NCI-H1436 treated with DMSO at 0.1 percent for 48 hours (cell line): ENCODE measurements at places on chromosomes 3 and 15.

GRCh38 chr3:143092191-143092590 is 27.4 kb upstream of the CHST2 start:
- no peak for DNase-seq

- DNase-seq: no peak
Observed at GRCh38 chr3:143826296-143826695, 22.0 kb downstream of the SLC9A9 start.

GRCh38 chr3:7875925-7876324 is 625.7 kb upstream of the LMCD1 start:
- no peak for DNase-seq

- DNase-seq: no peak
Observed at GRCh38 chr15:54150255-54150654, 172.0 kb downstream of the UNC13C start.

DNA sequence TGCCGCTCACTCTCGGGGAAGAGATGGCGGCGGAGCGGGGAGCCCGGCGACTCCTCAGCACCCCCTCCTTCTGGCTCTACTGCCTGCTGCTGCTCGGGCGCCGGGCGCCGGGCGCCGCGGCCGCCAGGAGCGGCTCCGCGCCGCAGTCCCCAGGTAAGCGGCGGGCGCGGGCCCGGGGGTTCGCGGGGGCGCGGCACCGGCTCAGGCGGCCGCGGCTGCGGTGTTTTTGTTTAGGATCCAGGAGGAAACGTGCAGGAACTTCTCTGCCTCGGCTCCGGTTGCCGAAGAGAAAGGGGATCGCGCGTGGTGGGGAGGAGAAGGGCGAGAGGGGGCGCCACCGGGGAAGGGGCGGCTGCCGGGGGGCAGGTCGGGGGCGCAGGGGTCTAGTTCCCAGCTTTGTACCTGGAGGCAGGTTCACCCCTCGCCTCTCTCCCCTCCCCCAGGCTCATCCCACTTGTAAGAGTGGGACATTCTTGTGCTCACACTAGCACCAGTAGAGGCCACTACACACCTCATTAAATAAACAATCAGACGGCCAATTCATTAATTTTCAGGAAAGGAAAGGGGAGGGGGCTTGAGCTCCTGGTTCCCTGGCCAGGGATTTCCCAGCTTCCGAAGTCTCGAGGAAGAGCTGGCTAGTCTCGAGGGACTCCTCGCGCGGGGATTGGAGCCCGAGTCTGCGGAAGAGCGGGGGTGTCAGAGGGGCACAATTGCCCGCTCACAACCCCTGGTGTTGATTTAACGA is 562 bp downstream of the NEO1 start:
- peak; percentile 33 for DNase-seq

GRCh38 chr15:56454836-56455235 is 10.1 kb downstream of the MNS1 start:
- DNase-seq: no peak

DNA sequence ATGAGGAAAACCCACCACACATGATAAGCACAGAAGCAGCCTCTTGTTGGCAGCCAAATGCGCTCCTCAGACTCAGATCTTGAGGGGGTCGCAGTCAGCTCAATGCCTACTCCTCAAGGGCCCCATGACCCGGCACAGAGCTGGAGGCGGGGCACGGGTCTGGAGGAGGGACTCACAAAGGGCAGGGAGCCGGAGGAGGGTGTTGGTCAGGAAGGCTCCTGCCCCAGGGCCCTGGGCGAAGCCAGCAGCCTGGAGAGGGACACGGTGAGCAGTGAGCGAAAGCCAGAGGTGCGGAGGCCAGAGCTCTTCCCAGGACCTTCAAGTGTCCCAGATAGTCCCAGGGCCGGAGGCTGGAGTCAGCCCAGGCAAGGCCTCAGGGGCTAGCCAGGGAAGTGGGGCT is 9.8 kb downstream of the CACNA2D2 start:
- DNase-seq: no peak

GRCh38 chr3:88150371-88150770 is 612 bp downstream of the C3orf38 start:
- DNase-seq: no peak

GRCh38 chr3:59783468-59783988 is 733.7 kb upstream of the CFAP20DC start:
- DNase-seq: no peak

DNA sequence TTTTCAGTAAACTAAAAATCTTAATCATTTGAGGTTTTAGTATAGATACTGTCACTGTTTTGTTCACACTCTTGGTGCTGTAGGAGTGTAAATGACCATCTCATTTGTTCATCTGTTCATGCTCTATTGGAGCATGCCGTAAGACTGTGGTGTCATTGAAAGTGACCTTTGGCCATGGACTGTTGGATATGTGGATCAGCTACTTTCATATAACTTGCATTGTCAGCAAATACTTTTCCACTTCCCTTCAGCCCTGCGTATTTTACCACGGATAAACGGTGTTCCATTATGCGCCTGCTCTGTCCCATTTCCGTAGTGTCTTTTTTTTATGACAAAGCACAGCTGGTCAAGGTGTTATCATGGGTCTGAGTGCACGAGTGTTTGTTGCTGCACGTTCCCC is 32.6 kb upstream of the SENP5 start:
- DNase-seq: no peak

- no peak for DNase-seq
Observed at GRCh38 chr15:66132251-66132816, 121.2 kb downstream of the MEGF11 start.

GRCh38 chr15:39918688-39919385 is 1.2 kb downstream of the GPR176 start:
- no peak for DNase-seq

- DNase-seq: no peak
Observed at GRCh38 chr3:4575381-4575780, 82.2 kb downstream of the ITPR1 start.

- no peak for DNase-seq
Observed at GRCh38 chr3:178802259-178802658, 266.0 kb downstream of the KCNMB2 start.

DNA sequence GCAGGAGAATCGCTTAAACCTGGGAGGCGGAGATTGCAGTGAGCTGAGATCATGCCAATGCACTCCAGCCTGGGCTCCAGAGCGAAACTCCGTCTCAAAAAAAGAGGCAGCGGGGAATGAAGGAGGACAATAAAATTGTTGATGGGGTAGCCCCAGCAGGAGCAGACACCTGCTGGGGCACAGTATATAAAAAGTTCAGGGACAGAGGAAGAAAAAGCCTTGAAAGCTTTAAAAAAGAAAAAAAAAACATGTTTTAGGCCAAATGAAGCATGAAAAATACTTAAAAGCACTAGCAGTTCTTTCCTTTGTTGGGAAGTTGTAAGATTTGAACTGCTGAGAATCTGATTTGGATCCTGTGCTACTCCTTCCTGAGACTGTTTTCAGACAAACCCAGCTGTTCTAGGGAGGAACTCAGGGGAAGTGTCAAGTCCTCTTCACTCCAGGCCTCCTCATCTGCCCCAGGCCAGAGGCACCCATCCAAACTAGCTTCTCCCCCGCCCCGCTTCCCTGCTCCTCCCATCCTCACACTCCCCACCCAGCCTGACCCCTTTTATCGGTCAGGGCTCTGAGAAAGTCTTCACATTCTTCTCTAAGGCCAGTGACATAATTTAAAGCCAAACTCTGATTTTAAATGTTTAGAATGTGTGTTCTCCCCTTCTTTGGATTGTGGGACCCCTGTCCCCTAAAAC is 4.9 kb downstream of the IL17RD start:
- DNase-seq: no peak

DNA sequence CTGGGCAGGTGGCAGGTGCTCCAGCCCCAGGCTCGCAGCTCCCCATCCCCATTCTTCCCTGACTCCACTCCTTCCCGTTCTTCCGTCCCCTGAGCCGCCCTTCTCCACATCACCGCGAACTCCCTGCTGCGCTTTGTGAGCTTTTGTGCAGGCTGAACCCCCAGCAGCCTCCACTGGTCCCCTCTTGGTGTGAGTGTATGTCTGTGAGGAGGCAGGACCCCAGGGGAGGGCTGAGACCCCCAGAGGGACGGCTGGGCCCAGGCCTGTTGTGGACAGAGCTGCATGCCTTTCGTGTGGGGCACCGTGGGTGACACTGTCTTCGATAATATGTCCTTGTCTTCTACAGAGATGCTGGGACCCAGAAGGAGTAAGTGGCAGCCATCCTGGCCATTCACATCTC is 7.3 kb upstream of the ITIH3 start:
- DNase-seq: no peak

DNA sequence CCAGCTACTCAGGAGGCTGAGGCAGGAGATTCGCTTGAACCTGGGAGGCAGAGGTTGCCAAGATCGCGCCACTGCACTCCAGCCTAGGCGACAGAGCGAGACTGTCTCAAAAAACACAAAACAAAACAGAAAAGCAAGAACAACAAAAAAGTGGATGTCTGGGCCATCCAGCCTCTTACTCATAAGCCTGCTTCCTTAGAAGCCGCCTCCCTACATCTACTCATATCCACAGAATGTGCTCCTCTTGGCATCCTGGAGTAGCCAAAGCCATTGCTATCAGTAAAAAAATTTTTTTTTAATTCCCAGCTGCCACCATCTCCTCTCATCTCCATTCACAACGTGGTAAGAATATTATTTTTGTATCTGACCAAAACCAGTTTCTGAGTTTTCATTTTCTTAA is 10.8 kb downstream of the ZSCAN2 start:
- no peak for DNase-seq

DNA sequence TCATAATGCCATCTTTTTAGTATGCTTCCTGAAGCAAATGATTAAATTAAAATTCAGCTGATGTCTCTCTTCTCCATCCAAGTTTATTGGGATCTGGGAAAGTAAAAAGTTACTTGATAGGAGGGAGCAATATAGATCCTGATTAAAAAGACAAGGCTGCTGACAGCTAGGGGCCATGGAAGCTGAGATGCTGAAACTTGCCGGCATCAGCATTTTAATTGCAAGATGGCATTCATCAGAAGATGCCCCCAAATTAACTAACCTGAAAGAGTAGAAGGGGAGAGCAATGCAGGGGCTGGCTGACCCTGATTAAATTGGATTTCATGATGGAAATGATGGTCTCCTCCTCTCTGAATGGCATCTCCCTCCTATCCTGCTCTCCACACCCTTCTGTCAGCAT is 31.1 kb downstream of the CPNE4 start:
- no peak for DNase-seq

GRCh38 chr3:100073049-100073713 is 41.1 kb downstream of the FILIP1L start:
- no peak for DNase-seq

DNA sequence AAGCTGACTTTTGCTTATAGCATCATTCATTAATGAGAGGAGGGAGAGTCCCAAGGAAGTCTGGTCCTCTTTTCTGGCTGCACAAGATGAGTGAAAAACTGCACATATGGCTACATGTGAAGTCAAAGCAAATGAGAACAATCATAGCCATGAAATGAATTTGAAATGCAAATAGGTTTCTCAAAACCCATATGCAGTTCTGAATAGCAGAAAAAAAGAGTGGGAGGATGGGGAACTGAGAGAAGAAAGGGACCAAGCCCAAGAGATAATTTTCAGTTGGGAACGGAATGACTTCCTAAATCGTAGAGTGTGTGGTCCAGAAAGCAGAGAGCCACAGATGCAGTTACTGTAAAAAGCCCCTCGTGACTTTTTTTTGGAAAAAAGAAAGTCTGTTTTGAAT is 66.3 kb downstream of the GTPBP8 start:
- no peak for DNase-seq

- DNase-seq: no peak
Observed at GRCh38 chr3:156602424-156602823, 47.5 kb upstream of the SSR3 start.

GRCh38 chr3:64157150-64158035 is 67.9 kb downstream of the PRICKLE2 start:
- no peak for DNase-seq

GRCh38 chr3:143551761-143552160 is 296.5 kb downstream of the SLC9A9 start:
- no peak for DNase-seq

DNA sequence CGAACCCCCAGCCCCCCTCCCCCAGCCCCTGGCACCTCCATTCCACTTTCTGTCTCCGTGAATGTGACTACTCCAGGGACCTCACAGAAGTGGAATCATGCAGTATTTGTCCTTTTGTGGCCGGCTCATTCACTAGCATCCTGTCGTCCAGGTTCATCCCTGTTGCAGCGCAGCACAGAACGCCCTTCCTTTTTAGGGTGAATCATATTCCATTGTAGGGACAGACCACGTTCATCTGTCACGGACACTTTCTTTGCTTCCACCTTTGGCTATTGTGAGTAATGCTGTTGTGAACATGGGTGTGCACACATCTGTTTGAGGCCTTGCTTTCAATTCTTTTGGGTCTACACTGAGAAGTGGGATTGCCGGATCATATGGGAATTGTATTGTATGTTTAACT is 148.9 kb upstream of the IQSEC1 start:
- no peak for DNase-seq

- no peak for DNase-seq
Observed at GRCh38 chr3:31968927-31969418, 12.1 kb downstream of the OSBPL10 start.

- no peak for DNase-seq
Observed at GRCh38 chr3:195185583-195185982, 85.4 kb downstream of the XXYLT1 start.
